ENCODE measurements at places on chromosomes 2 and 18.

DNA sequence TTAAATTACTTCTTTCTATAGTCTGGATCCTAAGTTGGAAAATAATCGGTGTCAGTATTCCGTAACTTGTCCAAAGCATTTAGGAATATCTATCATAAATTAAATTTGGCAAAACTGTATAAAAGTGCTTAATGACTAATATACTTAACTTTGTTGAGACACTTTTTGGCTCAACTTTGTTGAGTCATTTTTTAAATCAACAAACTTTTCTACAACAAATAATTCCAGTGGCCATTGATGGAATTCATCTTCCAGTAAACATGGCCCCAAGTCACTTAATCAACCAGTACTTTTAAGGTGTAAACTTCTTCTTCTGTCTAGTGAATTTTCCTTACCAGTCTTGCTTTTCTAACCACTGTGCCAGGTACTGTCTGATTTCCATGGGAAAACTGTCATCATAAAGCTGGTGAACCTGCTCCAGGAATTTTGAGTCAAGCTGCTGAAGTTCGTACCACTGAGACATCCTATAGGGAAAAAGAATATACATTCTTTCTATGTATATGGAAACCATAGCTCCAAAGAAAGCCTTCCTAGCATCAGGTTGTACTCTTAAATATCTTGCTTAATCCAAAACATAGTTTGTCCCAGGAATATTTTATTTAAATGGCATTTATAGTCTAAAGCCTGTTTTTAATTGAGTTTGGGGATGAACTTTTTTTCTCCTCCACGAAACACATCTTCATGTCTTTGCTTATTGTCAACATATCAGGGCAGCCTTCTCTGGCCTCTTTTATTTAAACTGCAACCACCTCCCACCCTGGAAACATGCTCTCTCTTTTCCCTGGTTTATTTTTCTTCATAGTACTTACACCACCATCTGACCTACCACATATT lies 4.2 kb downstream of the STAT1 start:
- no peak for DNase-seq

- DNase-seq, result no peak
Measured at GRCh38 chr2:192126426-192126825, 68.3 kb downstream of the TMEFF2 start.

- no peak for DNase-seq
Measured at GRCh38 chr2:46506131-46506706, 26.9 kb downstream of the TMEM247 start.

DNA sequence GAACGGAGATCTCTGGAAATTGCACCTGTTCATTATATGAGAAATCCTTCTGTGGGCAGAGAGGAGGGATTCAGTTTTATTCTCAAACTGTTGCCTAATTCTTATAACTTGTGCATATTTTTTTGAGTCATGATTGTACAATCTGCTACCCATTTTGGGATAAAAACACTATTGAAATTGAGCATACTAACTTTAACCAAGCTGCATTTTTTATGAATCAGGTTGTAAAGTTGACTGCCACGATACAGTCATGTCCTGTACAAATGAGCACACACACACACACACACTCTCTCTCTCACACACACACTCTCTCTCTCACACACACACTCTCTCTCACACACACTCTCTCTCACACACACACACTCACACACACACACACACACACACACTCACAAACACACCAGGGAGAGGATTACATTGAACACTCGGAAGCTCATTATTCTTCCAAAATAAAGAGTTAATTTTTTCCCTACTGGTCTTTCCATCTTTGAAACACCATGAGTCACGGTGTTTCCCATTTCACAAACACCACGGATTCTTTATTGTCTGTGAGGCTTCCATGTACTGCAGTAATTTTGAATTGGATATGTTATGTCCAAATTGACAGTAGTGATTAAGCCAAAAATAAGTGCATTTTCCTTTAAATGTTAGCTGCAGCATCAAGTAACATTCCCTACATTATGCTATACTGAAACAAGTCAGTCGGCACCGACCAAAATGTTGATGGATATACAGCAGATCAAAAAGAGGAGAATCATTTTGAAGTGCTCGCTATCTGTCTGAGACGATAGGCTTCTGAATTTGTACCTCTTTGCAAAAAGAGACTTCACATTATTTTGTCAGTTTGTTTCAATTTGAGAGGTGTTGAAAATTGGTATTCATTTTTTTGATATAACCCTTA lies 216.9 kb downstream of the ARHGAP15 start:
- DNase-seq, result no peak

DNA sequence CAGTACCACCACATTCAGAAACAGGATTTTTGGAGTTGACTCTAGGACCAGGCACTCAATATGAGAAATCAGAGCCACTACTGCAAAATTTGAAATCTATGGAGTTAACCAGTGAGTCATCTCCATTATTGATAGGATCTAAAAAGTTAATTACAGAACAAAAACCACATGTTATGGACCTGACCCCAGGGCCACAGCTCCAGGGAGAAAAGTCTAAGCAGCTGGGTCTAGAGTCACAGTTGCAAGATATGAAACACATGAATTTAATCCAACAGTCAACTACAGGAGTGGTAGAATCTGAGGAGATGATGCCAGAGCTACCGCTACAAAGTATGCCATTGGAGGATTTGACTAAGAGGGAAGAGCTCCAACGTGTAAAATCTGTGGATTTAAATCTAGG lies 13.4 kb upstream of the ZNF512 start:
- DNase-seq, result no peak

DNA sequence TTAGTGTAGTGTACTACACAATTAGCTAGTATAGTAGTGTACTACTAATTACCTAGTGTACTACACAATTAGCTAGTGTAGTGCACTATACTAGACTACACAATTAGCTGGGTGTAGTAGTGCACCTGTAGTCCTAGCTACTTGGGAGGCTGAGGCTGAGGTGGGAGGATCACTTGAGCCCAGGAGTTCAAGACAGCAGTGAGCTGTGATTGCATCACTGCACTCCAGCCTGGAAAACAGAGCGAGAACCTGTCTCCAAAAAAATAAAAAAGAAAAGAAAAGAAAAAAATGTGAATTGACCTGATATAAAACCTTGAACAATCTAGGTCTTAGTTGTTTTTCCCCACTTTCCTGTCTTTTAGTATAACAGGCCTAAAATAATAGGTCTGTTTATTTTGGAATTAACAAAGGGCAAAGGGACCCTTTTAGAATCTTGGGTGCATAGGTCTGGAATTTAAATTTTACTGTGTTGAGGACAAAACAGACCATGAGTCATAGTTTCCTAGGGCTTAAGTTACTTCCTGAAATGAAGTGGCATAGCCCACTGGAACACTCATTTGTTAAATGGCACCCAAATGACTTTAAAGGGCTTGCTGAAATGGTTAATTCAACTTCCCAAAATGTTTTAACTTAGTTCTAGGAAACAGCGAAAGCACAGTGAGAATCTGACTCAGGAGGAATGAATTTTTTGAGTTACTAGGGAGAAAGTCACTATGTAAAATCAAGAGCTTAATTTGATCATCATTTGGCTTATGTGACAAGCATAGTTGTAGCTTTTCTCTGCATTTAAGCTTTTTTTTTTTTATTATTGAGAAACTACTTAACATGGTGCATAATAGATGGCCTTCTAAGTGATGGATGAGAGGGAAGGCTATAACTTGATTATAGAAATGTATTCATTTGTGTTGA lies 50.7 kb upstream of the ARL5A start:
- no peak for DNase-seq

DNA sequence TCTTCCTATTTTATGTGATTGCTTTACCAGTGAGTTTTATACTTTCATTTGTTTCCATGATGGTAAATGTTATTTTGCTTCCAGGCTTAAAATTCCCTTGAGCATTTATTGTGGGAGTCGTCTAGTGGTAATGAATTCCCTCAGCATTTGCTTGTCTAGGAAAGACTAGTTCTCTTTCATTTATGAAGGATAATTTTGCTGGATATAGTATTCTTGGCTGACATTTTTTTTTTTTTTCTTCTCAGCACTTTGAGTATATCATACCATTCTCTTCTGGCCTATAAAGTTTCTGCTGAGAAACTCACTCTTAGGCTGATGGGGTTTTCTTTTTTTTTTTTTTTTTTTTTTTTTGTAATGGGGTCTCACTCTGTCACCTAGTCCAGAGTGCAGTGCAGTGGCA lies 99.1 kb downstream of the EDAR start:
- DNase-seq, result no peak

- no peak for DNase-seq
Measured at GRCh38 chr2:120502357-120502756, 156.4 kb downstream of the INHBB start.

DNA sequence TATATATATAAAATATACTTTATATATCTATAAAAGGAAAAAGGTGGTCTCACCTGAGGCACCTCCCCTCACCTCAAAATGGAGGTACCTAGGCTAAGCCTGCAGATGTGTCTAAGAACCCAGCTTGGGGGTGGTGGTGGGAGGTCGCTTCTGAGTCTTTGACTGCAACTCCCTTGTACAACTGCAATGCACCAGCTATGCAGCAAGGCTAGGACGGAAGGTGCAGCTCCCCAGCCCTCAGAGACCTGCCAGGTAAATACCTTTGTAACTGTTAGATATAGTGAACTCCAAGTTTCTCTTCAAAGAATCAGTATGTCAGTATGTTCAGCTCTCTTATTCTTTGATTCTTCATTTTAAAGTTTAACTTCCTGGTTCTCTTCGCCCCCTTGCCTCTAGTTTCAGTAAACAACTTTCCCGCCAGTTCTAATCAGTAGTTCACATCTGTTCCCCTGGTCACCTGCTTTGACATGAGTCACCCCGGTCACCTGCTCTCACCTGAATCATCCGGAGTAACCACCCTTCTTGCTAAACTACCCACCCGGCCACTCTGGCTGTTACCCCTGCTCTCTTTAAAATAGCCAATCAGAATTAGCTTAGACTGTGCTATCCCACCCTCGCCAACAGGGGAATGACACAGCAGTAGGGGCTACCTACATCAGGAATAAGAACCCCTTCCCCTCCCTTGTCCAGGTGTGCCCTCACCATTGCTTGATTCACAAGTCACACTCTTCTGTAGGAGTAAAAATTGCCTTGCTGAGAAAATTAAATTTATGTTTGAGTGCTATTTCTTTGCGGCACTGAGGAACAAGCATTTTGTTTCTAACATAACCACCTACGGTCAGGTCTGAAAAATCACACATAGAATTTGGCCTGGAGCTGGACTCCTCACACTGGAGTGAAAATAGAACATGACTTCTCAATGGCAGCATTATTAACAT lies 24.7 kb upstream of the IMPA2 start:
- DNase-seq, result no peak

DNA sequence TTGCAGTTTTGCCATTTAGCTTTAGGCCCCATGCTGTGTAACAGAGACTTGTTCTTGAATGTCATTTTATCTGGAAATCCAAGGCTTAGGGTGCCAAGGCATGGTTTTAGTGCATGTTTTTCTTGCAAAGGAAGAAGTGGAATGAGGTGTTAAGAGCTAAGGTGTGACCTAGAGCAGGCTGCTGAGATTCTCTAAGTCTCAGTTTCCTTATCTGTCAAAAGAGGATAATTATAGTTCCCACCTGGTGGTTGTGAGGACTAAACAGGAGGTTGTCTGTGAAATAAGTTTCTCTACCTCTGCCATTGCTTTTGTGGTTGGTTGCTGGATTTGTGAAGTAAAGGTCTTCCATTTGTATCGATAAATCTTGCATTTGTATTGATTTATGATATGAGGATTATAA lies 82.0 kb downstream of the TANC1 start:
- DNase-seq, result no peak

- no peak for DNase-seq
Measured at GRCh38 chr18:28584731-28585130, 407.8 kb upstream of the CDH2 start.

DNA sequence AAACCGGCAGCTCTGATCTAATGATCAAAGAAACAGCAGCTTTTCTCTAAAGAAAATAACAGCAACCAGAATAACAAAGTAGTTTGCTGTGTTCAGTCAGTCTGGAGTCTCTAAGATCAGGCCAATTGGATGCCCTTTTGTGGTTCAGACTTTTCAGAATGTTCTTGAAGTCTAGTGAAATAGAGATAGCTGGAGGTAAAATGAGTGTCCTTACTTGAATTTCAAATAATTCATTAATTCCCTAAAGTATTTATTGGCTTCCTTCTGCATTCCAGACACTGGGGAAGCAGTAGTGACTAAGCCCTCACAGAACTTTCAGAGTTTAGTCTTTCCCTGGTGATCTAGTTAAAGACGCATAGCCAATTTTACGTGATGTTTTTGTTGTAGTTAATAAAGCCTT lies 58.7 kb downstream of the C18orf54 start:
- no peak for DNase-seq

Measured in CD4-positive, alpha-beta T cell treated with Interleukin-17A for 4 hours (primary cell).